ENCODE measurements at places on chromosomes 2 and 18.
A peak's percentile ranks its signal among the peaks of the same experiment; 100 is the strongest.

DNA sequence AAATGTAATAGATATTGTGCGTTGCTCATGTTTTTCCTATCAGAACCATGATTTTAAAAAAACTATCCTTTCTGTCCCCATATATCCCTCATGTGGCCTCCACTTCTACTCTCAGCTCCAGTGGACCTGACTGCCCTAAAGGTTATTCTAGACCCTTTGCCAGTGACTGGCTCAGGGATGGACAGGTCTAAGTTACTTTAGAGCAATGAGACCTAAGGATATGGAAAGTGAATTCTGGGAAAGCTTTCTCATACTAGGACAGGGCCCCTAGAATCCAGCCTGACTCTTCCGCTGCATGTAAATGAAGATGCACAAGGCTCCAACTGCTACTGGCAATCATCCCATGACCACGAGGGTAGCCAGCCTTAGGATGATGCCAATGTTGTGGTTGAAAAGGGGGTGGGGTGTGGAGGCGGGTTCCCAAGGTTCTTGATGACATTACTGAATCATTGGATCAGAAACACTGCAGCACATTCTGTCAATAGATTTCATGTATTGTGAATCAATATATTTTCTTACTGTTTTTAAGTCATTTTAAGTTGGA is 21.3 kb downstream of the C2orf69 start:
- DNase-seq, result no peak

- DNase-seq, result no peak
Observed at GRCh38 chr2:215427585-215427984, 8.3 kb downstream of the FN1 start.

DNA sequence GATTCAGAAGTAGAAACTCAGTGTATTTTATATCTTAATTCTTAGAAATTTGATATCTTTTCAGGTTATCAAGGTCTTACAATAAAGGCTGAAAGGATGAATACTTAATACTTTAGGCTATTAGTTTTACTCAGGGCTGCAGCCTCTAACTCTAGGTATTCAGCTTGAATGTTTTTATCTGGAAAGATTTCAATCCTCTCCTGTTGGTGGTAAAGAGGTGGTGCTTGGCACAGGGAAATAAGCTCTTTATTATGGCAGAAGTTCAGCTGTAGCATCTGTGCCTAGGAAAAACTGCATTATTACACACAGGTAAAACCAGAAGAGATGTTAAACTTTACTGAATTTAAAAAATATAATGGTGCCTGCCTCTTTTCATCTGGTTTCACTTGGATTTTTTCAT is 11.1 kb downstream of the ACVR2A start:
- no peak for DNase-seq

DNA sequence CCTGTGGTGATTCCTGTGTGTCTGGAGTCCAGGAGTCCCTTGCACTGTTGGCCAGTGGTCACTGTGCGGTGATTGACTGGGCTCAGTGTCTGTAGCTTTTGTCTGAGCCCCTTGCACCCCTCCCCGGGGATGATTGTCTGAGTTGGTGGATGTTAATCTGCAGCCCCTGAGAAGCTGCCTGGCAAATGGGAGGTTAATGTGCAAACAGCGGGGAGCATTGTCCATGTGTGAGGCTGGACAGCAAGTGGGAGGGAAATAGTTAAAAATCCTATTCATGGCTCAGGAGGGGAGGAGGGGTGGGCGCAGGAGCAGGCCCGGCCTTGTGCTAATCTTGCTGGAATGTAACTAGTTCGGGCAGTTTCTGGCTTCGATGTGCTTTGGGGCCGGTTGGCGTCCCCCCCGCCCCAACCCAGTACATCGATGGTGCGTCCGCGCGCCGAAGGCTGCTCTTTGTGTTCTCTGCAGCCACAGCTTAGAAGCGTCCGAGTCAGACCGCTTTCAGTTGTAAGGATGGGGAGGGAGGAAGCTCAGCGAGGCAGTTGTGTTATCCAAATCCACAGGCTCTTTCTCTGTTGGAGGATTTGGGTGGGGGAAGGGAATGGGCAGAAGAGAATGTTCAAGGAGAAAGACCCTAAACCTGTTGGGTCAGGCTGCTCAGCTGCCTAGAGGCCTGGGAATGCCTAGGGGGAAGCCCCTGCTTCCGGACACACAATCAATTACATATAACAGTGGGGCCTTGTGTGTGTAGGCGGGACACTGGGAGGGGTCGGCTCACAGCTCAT is 71.8 kb downstream of the TGOLN2 start:
- DNase-seq, result no peak

- no peak for DNase-seq
Observed at GRCh38 chr2:219025637-219026585, 15.4 kb downstream of the CFAP65 start.

DNA sequence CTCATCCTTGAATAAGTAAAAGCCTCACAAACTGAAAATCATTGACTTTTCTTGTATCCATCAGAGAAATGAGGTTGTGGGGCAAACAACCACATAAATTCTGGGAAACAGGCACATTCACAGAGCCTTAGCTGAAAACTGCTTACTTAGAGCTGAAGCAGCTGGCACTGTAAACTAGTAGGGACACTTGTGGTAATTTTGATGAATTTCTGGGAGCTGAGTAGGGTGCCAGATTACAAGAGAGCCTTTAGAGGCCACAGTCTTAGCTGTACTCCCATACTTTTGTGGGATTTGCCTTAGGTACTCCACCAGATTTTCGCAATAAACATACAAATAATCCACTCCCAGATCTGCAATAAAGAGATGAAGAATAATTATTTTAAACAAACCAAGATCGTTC is 315.2 kb downstream of the TMX3 start:
- DNase-seq, result no peak

GRCh38 chr18:62144338-62144737 is 42.5 kb downstream of the PIGN start:
- no peak for DNase-seq

- DNase-seq, result peak; percentile 89
Observed at GRCh38 chr2:172253190-172254052, 150.7 kb upstream of the DLX2 start.

- DNase-seq, result no peak
Observed at GRCh38 chr2:72603481-72603880, 222.4 kb downstream of the EXOC6B start.

DNA sequence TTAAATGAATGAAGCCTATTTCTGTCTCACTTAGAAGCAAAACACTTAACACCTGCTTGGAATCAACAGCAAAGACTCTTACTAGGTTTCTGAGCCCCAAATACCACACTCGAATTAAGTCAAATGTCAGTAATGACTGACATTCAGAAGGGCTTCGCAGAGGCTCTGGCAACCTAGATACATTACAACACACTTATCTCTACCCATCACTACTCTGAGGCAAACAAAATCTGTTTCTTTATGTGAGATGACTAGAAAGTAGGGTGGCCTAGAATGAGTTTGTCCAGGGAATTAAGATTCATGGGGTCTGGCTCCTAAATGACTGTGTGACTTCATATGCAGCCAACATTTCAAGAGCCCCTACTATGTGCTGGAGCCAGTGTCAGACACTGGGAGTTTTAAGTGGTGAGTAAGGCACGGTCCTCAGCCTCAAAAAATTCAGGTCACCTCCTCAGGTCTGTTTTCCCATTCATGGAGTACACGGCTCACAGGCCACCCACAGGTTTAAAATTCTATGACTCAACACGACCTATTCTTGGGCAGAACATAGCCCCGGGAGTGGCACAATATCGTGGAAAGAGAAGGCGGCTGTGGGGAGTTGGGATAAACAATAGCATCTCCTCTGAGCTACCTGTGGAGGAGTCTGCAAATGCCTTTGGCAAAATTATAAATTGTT is 150.3 kb upstream of the ZFP36L2 start:
- DNase-seq, result no peak

DNA sequence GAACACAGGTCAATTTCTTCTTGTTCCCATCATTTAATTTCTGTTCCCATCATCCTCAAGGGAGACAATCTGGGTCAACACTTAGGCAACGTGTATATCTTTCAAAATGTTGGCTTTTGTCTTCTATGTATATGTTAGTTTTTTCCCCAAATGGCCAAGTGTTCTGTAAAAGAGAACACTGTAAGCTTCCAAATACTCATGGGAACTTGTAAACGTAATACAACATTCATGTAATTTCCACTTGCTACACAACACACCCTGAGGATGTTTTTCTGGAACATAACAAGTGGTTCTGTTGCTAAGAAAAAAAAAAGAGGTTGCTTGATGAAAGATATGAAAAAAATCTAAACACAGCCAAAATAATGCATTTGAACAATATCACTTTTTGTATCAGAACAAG is 149.1 kb downstream of the ATAD2B start:
- no peak for DNase-seq

DNA sequence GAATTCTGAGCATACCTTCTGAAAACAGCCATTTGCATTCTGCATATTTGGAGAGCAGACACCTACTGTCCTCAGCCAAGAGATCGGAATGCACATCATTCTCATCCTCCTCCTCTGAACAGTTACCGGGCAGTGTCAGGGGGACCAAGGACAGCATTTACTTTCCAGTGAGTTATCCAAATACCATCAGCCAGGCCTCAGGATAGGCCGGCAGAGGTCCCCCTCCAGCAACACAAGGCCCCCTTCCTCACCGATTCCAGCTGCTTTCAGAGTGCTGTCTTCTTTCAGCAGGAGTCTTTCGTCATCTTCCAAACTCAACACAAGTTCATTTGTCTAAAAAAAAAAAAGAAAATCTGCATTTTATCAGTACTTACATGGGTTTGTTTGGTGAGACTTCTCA is 55.3 kb downstream of the C2orf76 start:
- no peak for DNase-seq

DNA sequence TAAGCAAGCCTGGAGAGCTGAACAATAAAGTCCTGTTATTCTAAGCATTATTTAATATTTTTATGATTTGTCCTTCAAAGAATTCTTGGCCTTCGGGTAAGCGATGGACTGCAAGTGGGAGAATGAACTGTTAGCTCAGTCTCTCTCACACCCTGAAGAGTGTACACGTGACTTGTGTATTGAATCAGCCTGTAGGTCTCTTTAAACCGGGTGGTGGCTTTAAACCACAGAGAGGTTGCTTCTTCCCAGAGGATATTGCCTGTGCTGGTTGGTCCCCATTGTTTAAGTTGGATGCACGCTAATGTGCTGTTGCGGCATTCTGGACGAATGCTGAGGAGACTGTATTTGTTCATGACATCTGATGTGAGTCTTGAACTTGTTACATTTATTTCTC is 183.3 kb downstream of the LTBP1 start:
- no peak for DNase-seq

DNA sequence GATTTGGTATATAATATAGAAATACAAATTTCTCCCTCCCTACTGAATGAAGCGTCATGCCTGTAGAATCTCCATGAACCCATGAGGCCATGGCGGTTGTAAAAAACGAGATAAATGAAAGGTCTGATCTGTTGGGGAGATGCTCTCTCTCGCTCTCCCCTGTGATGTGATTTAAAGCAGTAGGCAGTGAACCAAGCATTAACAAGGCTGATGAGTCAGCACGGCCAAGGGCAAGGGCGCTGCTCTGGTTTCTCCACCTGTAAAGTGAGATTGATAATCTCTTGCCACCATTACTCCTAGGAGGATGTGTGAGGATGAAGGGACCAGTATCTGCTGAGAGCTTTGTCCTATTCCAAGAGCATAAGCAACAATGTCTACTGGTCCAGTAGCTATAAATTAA is 553.3 kb downstream of the CMPK2 start:
- DNase-seq, result no peak

- DNase-seq, result no peak
Observed at GRCh38 chr18:43078478-43079092, 36.9 kb downstream of the RIT2 start.

- DNase-seq, result no peak
Observed at GRCh38 chr18:41410006-41410405, 545.0 kb upstream of the PIK3C3 start.

DNA sequence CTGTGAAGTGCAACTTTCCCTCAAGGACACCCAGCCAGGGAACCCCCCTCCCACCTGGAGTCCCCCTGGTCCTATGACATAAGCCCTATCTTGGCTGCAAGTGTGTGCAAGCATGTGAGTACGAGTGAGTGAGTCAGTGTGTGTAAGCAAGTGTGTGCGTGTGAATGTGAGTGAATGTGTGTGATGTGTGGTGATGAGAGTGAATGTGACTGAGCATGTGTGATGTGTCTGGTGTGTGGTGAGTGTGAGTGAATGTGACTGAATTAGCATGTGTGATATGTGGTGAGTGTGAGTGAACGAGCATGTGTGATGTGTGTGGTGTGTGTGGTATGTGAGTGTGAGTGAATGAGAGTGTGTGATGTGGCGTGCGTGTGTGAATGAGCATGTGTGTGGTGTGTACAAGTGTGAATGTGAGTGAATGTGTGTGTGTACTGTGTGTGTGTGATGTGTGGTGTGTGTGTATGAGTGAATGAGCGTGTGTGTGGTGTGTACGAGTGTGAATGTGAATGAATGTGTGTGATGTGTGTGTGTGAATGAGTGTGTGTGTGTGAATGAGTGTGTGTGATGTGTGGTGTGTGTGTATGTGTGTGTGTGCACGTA is 68.8 kb upstream of the SMAD7 start:
- DNase-seq, result no peak

DNA sequence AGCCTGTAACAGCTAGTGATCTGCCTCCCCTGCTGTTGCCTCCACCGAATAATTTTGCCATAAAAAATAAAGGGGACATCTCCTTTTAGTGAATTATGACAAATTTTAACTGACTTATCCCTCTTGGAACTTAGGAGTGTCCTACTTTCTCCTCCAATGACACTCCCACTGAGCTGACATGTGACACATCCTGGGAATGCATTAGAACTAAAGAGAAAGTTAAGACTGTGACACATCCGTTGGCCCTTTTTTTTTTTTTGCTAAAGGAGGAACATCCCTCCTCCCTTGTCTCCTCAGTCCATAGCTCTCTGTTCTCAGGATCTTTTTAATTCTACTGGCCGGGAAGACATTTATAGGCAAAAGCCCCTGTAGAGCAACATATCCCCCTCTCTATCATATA is 268.2 kb downstream of the NRXN1 start:
- DNase-seq, result no peak
